ENCODE measurements at places on chromosomes 3 and 15.

DNA sequence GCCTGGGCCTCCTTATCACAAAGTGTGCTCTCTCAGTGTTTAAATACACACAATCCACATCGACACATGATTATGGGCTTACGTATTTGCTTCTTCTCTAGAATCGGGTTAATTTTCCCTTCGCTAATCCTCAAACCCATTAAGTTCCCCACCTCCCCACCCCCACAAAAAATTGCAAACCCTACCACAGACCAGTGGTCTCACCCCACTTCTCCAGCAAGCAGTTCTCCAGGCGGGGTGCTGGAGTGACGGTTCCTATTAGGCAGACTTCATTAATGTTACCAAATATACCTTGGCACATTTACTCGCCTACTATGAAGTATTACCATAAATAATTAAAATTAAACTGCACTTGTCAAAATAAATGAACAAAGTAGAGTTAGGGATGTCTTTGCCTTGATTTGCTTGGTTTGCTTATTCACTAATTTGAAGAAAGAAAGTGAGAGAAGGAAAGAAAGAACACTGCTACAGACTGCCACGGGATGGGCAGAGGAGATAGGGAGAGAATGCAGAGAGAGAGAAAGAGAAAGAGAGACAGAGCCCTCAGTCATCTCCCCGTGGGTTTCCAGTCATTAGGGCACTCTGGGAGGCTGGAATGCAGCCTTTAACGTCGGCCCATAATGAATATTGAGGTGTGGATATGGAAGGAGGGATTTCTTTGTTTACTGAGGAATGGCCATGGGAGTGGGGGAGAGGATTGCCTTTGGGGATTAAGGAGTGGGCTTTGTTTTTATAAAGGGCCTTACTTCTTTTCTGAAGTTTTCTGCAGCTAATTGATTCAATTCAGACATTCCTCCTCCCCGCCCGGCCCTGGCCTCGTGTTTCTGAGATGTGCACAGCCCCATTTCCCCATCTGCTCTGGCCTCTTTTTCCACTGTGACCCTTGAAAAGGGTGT lies 39.7 kb upstream of the POLG start:
- DNase-seq, result no peak

DNA sequence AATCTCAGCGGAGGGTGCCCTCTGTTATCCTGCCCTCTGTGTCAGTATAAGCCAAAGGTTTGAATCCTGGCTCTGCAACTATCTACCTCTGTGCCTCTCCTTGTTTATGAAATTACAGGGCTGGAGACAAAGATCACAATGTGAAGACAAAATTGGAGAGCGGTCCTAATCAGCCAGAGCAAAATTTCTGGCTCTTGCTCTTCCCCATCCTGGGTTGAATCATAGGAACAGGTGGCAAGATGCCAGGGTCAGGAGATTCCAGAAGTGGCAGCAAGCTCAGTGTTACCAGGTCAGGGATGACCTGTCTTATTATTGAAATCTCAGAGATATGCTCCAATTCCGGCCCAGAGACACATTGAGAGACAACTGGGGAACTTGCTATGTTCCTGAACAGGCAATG lies 2.3 kb upstream of the CCR2 start:
- DNase-seq, result no peak

DNA sequence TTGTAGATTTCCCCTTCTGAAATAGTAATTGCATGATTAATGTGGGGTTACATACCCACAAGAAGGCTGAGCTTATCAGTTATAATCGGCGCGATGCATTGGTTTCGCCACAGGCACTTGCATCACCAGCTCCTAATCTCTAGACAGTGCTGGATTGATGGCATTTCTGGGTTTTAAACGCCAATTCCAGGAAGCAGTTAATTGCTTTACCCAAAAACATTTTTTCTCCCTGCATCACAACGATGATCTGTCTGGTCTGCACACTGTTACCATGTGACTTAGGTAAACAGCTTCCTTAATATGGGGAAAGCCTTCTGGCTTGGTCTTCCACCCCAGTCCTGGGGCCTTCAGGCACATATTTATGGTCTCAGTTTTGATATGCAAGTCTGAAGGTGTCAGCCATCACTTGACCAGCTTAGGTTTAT lies 70.0 kb upstream of the HEG1 start:
- no peak for DNase-seq

DNA sequence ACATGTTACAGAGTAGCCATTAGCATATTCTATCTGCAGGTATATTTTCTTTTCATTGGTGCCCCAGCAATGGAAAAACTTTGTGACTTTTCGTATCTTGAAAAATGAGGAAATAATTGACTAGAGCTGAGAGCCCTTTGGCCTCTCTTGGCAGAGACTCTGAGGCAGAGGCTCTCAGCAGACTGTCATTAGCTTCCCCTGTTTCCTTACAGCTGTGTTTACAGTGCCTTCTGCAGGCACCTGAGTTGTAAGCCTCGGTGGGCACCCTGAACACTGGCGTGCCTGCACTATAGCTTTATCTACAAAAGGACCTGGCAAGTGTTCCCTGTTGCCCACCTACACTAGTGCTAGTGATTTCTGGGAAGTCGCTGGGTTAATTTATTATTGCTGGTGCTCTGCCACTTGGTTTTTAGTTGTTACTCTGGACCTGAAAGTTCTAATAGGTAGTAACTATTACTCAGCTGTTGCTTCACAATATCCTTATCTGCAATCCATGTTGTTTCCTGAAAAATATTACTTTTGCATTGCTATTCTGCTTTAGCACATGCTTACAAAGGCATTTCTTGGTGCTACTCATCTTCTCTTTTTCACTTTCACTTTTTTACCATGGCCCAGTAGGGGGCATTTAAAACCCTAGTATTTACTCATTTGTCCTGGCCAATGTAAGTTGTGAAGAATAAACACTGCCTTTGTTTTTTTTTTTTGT lies 7.8 kb upstream of the GPR171 start:
- DNase-seq, result no peak

- no peak for DNase-seq
Observed at GRCh38 chr3:29072611-29073010, 208.3 kb upstream of the RBMS3 start.

DNA sequence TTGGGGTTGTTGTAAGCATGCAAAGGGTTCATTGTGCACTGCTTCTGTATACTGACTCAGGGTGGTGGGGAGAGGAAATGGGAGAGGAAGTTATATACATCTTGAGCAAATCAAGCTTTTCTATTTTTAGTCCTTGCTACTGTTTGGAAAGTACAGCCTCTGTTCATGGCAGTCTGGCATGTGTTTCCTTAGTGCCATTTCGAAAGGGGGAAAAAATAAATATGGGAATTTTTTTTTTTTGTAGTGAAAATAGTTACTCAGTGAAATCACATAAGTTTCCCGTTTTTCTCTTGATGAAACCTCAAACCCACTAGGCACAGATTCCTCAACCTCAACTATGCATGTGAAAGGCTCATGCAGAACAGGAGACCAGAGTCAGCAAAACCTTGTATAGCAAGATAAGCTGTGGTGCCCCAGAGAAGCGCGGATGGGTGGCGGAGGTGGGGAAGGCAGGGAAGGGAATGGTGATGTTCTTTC lies 353.3 kb downstream of the LPP start:
- no peak for DNase-seq

- DNase-seq, result no peak
Observed at GRCh38 chr3:186530415-186530814, 13.8 kb downstream of the CRYGS start.

- no peak for DNase-seq
Observed at GRCh38 chr3:146493761-146494160, 24.4 kb upstream of the PLSCR2 start.

- DNase-seq, result no peak
Observed at GRCh38 chr3:183906234-183906921, 21.7 kb upstream of the PARL start.

DNA sequence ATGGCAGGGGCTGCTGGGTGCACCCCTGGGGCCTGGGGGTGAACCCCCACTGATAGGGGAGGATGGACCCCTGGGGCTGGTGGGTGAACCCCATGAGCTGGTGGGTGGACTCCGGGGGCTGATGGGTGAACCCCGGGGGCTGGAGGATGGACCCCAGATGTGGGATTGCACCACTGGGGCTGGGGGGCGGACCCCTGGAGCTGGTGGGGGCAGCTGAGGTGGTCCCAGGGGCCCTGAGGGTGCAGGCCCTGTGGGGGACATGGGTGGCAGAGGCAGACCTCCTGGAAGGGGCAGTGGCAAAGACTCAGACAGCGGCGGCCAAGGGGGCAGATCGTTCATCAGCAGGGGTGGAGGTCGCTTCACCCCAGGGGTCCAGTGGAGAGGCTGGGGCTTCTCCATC lies 17.4 kb upstream of the TXNRD3 start:
- no peak for DNase-seq

DNA sequence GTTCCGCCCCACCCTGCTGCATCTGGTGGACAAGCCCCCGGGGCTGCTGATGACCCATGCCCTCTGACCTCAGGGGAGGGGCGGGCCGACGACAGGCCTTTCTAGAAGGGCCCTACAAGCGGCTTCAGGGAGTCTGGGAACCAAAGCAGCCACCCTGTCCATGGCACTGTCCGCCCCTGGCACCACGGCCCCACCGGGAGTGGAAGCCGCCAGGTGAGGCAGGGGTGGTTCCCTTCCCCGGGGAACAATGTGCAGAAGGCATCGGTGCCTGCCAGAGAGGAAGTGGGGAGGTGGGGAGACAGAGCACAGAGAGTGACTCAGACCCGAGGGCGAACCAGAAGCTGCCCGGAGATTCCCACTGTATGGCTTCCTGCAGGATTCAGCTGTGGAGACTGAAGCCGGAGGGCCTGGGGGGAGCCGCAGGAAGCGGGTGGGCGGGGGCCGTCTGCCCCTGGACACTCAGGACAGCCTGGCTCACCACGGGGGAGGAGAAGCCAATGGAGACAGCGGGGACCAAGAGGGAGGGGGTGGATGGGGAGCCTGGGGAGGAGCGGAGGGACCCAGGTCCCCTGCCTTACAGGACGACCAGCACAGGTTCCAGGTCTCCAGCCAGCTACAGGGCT lies 134.0 kb downstream of the TPRA1 start:
- DNase-seq, result no peak

- DNase-seq, result no peak
Observed at GRCh38 chr15:64072812-64073211, 20.8 kb downstream of the CIAO2A start.

- DNase-seq, result no peak
Observed at GRCh38 chr3:8519156-8519555, 17.5 kb downstream of the LMCD1 start.

DNA sequence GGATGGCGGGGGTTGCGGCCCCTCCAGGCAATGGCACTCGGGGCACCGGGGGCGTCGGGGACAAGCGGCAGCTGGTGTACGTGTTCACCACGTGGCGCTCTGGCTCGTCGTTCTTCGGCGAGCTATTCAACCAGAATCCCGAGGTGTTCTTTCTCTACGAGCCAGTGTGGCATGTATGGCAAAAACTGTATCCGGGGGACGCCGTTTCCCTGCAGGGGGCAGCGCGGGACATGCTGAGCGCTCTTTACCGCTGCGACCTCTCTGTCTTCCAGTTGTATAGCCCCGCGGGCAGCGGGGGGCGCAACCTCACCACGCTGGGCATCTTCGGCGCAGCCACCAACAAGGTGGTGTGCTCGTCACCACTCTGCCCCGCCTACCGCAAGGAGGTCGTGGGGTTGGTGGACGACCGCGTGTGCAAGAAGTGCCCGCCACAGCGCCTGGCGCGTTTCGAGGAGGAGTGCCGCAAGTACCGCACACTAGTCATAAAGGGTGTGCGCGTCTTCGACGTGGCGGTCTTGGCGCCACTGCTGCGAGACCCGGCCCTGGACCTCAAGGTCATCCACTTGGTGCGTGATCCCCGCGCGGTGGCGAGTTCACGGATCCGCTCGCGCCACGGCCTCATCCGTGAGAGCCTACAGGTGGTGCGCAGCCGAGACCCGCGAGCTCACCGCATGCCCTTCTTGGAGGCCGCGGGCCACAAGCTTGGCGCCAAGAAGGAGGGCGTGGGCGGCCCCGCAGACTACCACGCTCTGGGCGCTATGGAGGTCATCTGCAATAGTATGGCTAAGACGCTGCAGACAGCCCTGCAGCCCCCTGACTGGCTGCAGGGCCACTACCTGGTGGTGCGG lies 1.9 kb downstream of the CHST2 start:
- no peak for DNase-seq

- DNase-seq, result no peak
Observed at GRCh38 chr15:69510556-69510955, 57.9 kb downstream of the RPLP1 start.

- DNase-seq, result no peak
Observed at GRCh38 chr3:9192248-9193025, 57.0 kb downstream of the SRGAP3 start.

- DNase-seq, result no peak
Observed at GRCh38 chr15:68018797-68019444, 35.2 kb upstream of the PIAS1 start.

- DNase-seq, result no peak
Observed at GRCh38 chr15:86623236-86623635, 543.6 kb downstream of the AGBL1 start.

DNA sequence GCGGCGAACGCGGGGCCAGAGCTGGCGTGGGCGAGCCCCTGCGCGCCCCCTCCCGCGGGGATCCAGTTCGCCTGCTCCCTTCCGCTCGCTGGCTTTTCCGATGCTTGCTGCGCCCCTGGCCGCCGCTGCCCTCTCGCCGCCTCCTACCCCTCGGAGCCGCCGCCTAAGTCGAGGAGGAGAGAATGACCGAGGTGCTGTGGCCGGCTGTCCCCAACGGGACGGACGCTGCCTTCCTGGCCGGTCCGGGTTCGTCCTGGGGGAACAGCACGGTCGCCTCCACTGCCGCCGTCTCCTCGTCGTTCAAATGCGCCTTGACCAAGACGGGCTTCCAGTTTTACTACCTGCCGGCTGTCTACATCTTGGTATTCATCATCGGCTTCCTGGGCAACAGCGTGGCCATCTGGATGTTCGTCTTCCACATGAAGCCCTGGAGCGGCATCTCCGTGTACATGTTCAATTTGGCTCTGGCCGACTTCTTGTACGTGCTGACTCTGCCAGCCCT lies 721 bp downstream of the P2RY1 start:
- DNase-seq, result no peak

DNA sequence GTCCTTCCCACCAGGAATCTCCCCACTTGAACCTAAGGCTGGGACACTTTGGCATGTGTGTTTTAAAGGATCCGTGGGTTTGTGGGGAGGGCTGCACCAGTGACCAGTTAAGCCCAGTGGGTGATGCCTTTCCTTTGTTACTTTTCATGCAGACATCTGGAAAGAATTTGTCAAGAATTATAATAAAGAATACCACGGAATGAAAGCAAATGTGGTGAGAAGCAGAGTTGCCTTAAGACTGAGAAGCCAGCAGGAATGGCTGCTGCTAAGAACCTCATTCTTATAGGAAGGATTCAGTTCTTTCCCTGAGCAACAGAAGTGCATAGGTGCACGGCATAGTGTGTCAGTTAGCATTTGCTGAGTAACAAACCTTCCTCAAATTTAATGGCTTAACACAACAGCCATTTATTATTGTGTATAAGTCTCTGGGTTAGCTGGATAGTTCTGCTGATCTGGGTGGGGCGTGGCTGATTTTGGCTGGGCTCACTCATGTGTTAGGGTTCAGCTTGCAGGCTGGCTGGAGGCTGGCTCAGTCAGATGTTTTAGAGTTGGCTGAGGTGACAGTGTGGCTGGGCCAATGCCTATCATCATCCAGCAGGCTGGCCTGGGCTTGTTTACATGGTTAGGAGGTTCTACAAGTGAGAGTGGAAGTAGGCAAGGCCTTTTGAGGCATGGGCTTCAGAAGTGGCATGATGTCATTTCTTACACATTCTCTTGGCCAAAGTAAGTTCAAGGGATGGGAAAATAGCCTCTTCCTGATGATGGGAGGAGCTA lies 262.7 kb upstream of the CTDSPL start:
- DNase-seq, result no peak
